ENCODE measurements at places on chromosomes 6 and 20. TPM values are rescaled to one million over a fixed set of nuclear protein-coding genes. Genes with fewer than 3 reads are reported as not detected.

GRCh38 chr6:53065266-53066076, at the start of gene FBXO9:
Gene FBXO9, plus strand, starts transcription at chr6:53065404. Its CDS starts 386 bp downstream, at chr6:53065790.
- H3K4me3 ChIP-seq: peak within 1 kb of the TSS; percentile 99
- no peaks in the 10 kb centered on the region for H3K27me3 ChIP-seq
- peak; percentile 90 for DNase-seq
- H3K4me1 ChIP-seq: peaks cover 4% of the 10 kb centered on the region
- peak within 1 kb of the TSS; percentile 80 for H3K27ac ChIP-seq

The THEMIS gene
- total RNA-seq: 3.3 TPM

DNA sequence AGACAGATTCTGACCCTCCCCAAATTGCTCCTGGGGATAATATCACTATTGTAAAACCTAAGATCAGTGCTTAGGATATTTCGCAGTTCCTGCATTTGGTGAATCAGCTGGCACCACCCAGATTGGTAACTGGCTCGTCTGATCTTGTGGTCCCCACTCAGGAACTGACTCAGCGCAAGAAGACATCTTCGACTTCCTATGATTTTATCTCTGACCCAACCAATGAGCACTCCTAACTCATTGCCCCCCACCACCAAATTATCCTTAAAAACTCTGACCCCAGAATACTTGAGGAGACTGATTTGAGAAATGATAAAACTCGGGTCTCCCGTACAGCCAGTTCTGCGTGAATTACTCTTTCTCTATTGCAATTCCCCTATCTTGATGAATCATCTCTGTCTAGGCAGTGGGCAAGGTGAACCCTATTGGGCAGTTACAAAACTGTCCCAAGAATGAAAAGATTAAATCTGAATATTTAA, 55.7 kb upstream of the PRND start:
- H3K36me3 ChIP-seq: no peaks in the 10 kb centered on the region
- H3K27me3 ChIP-seq: no peaks in the 10 kb centered on the region
- H3K27ac ChIP-seq: no peak overlapping the region
- H3K4me3 ChIP-seq: no peak overlapping the region
- H3K4me1 ChIP-seq: no peaks in the 10 kb centered on the region

DNA sequence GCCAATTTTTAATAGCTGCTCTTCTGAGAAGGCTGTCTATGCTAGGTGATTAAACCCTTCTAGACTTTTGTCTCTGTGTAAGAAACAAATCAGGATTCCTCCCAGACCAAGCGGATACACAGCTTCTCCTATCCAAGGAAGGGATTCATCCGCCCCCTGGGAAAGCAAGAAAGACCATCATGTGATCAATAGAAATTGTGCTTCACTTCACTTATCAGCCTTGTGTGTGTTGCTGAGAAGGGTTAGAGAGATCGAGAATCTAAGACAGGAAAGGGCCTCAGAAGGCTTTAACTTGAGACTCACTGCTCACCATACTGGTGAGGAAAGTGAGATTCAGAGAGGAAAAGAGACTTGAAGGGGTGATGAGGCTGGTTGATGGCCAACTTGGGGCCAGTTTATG, 1.5 kb downstream of the ABCC10 start:
- H3K36me3 ChIP-seq: peaks cover 4% of the 10 kb centered on the region
- DNase-seq: no peak
- H3K4me1 ChIP-seq: peaks cover 10% of the 10 kb centered on the region

- no peak overlapping the region for H3K4me3 ChIP-seq
- no peaks in the 10 kb centered on the region for H3K4me1 ChIP-seq
- no peak overlapping the region for H3K27ac ChIP-seq
- H3K27me3 ChIP-seq: no peaks in the 10 kb centered on the region
Measured at GRCh38 chr6:21846541-21847451, 253.2 kb downstream of the SOX4 start.

DNA sequence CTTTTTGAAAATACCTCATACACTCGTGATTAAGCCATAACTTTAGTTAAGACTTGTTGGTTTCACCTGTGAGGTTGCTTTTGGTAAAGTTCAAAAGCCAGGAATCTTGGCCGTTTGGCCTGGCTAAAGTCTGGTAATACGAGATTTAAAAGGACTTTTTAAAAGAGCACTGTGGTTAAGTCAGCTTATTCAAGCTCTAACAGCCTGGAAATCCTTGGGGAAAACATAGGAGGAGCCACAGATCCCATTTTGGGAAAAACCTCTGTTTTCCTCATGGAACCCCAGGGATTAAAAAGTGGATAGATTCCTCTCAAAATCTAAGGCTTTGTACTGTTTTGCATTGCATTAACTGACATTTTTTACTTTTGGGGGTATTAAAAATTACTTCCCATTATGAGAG, 13.7 kb upstream of the SLC22A16 start:
- DNase-seq: no peak
- H3K27me3 ChIP-seq: no peaks in the 10 kb centered on the region
- no peak overlapping the region for H3K27ac ChIP-seq
- no peaks in the 10 kb centered on the region for H3K36me3 ChIP-seq
- H3K4me3 ChIP-seq: no peak overlapping the region
- peaks cover 10% of the 10 kb centered on the region for H3K4me1 ChIP-seq

DNA sequence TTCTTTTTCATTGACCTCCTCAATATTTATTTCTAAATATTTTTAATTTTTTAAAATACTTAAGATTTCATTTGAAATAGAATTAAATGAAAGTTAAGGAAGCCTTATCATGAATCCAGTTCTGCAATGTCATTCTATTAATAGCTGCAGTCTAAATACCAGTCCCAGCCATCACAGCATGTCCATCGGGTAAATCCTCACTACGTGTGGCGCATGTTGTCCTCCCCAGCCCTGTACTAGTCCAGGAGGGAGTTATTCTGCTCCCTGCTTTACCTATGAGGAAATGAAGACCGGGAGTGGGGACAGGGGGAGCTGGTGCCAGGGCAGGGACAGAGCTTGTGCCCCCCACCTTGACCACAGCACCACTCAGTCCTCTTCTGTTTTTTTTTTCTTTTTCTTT, 125.1 kb upstream of the QKI start:
- H3K36me3 ChIP-seq: no peaks in the 10 kb centered on the region
- no peak overlapping the region for H3K4me3 ChIP-seq
- H3K27me3 ChIP-seq: no peaks in the 10 kb centered on the region
- no peak overlapping the region for H3K27ac ChIP-seq
- no peaks in the 10 kb centered on the region for H3K4me1 ChIP-seq
- DNase-seq: no peak

The PLG gene
- total RNA-seq: 2.4 TPM

DNA sequence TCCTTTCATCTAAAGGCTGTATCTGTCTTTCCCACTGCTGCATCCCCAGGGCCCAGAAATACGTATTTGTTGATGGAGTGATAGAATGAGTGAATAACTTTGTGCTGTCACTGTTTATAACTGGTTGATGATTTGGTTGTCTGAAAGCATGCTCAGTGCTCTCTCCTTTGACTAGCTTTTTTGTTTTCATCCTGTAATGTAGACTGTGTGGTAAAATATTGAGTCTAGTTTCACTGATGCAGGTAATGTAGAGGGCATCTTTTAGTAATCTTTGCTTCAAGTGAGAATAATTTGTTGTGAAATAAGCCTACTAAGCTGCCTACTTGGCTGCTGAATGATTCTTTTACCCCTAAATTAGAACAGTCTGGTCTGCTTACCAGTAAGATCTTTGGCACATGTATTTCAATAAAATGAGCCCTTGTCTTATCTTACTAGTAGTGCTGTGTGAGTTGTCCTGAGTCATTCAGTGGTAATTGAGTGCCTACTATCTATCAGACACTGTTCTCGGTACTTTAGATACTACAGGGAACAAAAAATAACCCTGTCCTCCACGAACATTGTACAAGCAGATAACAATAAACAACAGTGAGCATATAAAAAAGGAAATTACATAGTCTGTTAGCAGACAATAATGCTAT, 39.9 kb downstream of the MAPK14 start:
- no peak for DNase-seq
- no peaks in the 10 kb centered on the region for H3K36me3 ChIP-seq
- no peak overlapping the region for H3K4me3 ChIP-seq
- H3K27me3 ChIP-seq: no peaks in the 10 kb centered on the region

DNA sequence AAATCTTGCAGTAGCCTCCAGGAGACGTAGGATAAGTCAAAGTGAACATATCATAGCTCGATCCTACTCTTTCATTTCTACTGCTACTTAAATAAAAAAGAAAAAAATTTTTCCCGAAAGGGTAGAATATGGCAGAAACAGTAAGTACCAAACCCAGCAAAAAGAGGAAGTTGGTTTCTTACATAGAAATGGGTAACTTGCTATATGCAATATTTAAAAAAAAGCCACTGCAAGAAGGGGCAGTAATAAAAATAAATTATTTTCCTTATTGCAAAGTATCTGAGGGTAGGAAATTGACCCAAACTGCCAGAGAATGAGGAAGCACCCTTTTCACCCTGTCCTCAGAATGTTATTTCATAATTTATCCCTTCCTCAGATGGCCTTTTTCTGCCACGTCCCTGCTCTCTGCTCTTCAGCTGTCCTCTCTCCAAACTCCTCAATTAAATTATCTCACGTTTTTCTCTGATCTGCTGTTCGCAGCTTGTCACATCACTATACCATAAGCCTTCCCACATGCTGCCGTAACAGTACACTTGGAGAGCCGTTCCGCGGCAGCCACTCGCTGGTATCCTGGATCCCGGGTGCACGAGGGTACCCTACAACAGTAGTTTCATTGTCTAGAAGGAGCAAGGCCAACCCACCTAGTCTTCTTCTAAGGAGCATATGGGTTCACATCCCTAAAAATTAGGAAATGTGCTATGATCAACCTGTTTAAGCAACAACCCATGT, 149.6 kb downstream of the BACH2 start:
- H3K4me1 ChIP-seq: no peaks in the 10 kb centered on the region
- H3K4me3 ChIP-seq: no peak overlapping the region
- no peak overlapping the region for H3K27ac ChIP-seq
- no peak for DNase-seq

DNA sequence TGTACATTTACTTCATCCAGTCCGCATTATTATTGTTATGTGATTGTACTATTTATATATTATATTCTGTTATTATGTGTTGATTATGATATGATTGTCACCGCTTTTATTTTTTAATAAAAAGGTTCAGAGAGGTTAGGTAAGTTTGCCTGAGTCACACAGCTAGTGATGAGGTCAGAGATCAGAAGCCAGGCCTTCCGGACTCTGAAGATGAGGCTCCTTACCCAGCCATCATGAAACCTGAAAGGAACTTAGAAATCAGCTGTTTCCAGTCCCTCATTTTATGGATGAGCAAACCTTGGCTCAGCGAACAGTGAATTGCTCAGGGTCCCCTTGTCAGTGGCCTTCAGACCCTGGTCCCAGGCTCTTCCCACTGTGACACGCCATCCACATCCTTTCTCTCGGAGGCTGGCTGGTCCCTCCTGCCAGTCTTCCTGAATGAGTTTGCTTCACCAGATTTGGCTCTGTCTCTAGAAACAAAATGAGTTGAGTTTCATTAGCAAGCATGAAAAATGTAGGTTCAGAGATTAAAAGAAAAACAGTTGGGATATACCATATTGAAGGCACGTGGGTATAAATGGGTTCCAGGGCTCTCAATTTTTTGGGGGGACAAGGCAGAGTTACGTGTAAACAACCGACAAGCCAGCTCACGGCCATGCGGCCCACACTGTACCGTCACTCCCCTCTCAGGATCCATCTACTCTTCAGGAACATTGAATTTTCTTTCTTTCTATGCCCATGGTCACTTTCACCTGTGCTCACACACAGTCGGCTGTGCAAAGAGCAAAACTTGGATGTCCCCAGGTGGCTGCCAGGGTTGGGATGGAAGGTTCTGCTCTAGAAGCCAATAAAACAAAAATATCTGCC, 132.9 kb downstream of the ZDHHC14 start:
- H3K4me3 ChIP-seq: no peak overlapping the region
- H3K4me1 ChIP-seq: no peaks in the 10 kb centered on the region
- H3K27ac ChIP-seq: no peak overlapping the region
- no peaks in the 10 kb centered on the region for H3K36me3 ChIP-seq
- DNase-seq: no peak
- no peaks in the 10 kb centered on the region for H3K27me3 ChIP-seq

- DNase-seq: peak; percentile 80
- no peaks in the 10 kb centered on the region for H3K27me3 ChIP-seq
- no peak overlapping the region for H3K4me3 ChIP-seq
- no peaks in the 10 kb centered on the region for H3K4me1 ChIP-seq
- H3K27ac ChIP-seq: no peak overlapping the region
- H3K36me3 ChIP-seq: no peaks in the 10 kb centered on the region
Measured at GRCh38 chr20:51639206-51639832, 96.8 kb upstream of the NFATC2 start.

- no peak overlapping the region for H3K27ac ChIP-seq
- no peak for DNase-seq
- H3K4me3 ChIP-seq: no peak overlapping the region
- no peaks in the 10 kb centered on the region for H3K4me1 ChIP-seq
- H3K36me3 ChIP-seq: no peaks in the 10 kb centered on the region
- H3K27me3 ChIP-seq: no peaks in the 10 kb centered on the region
Measured at GRCh38 chr6:39594285-39594684, 130.9 kb downstream of the KIF6 start.
